ENCODE measurements at places on chromosomes 13 and 19. TPM values are rescaled to one million over a fixed set of nuclear protein-coding genes. Genes with fewer than 3 reads are reported as not detected.

GRCh38 chr13:38577048-38577447, 109.8 kb upstream of the FREM2 start:
- no peak for DNase-seq

DNA sequence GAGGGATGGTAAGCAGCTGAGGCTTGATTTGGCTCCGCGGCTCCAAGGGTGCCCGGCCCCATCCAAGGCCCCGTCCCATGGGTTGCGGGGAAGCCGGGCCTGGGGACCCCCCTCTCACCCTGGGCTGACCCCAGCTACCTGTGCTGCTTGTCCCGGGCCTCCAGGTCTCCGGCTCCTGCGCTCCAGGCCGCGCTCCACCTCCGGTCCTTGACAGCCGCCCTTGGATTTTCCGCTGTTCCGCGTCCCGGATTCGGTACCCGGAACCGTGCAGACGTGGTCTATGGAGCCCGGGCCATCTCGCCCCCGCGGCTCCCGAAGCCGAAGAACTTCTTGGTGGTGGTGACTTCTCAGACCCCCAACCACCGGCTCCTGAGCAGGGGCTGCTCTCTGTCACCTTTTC, 48.3 kb upstream of the C1QTNF9B start:
- no peak for DNase-seq

Gene RASIP1
- 1.0 TPM for total RNA-seq

Gene PDX1
- total RNA-seq: not detected

DNA sequence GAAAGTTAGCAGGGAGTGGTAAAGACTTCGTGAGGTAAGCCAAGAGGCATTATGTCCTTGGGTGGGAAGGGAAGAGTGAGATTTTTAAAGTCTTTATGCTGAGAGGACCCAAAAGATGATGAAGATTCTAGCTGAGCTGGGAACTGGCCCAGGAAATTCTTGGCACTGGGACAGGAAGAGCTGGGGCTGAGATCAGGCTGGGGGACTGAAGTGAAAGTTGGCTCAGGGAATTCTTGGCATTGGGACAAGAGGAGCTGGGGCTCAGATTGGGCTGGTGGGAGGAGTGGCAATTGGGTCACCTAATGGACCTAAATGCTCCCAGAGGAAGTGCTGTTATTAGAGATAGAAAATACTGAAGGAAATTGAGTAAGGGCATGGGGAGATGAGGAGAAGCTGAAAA, 8.8 kb downstream of the SCEL start:
- DNase-seq: no peak

- DNase-seq: no peak
Observed at GRCh38 chr13:25847635-25848626, 203.9 kb downstream of the SHISA2 start.

Gene KLF2
- total RNA-seq: 0.16 TPM

Gene SLC17A7
- total RNA-seq: 0.23 TPM

DNA sequence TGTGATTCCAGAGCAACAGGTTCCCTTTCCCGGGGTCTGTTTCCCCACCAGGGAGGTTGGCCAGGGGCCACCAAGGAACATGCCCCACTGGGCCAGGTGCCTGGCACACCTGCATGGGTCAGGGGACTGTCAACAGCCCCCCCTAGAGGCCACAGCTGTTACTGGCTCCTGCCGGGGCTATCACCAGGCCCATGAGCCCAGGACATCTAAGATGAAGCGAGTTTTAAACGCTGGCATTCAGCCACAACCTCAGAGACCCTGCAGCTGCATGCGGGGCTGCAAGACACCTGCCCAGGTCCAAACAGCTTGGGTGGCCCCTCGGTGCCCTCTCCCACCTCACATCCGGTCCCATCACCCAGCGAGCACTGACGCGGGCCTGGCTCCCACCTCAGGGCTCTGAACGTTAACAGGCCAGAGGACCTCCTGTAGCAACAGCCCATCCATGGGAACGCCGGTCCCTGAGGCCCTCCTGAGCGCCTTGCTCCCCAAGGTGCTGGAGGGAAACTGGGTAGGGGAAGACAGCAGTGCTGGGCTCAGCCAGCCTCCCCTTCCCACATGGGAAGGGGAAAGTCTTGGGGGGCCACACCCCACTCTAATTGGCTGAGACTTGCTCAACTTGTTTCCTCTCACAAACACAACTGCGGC, 12.0 kb downstream of the KHSRP start:
- DNase-seq: no peak

Gene ZNF222
- total RNA-seq: 8.1 TPM

DNA sequence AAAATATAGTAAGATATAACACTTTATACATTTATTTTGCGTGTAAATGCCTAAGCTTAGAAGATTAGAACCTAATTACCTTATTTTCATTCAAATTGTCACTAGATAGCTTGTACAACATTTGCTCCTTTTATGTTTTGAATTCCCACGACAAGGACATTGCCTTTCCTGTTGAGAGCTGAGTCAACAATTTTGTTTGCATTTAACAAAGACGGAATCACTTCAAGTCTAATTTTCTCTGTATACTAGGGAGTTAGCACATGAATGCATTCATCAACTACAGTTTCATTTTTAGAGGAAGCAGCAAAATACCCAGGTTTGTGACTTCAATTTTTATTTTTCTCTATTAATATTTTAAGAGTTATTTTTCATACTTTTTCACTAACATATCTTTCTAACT, 48.7 kb upstream of the PCCA start:
- DNase-seq: no peak

Gene ZNF91
- 78.1 TPM for total RNA-seq

- DNase-seq: no peak
Observed at GRCh38 chr13:97901716-97902115, 51.8 kb upstream of the IPO5 start.

Gene CBY2
- total RNA-seq: not detected

Gene HSH2D
- total RNA-seq: not detected

Gene B9D2
- 11.7 TPM for total RNA-seq

DNA sequence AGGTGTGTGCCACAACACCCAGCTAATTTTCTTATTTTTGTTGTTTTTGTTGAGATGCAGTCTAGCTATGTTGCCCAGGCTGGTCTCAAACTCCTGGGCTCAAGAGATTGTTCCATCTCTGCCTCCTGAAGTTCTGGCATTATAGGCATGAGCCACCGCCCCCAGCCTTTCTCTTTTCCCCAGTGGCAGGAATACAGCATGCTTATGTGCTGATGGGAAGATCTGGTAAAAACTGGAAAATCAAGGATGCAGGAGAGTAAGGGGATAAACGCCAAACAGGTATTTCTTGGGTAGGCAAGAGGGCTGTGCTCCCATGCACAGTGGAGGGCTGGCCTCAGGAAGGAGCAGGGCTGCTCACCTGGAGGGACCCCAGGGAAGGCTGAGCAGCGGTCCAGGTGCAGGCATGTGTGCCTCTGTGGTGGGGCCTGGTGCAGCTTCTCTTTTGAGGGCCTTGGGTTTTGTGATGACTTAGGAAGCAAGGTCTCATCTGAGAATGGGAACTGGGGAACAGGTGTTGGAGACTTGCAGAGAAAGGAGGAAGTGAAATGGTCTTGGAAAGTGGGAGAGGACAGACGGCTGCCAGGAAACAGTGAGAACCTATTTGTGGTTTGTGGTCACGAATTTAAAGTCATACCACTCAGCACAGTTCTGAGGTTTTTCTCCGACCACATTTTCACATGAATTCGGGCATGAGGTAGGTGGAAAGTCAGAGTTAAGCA, 106.5 kb downstream of the TEX26 start:
- DNase-seq: no peak

GRCh38 chr13:50584856-50585580, 258.5 kb downstream of the DLEU7 start:
- no peak for DNase-seq

DNA sequence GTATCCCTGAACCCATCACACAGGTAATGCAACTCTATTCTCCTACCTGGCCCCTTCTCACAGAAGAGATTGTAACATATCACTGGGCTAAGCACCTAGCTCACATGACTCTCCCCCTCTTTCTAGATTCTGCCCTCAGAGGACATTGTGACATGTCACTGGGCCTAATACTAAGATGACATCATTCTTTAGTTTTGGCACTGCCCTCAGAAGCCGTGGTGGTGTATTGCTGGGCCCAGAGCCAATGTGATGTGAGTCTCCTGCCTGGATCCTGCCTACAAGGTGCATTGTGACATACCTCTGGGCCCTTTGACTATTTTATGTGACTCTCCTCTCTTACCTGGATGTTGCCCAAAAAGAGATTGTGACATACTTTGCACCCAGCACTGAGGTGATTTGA, 21.4 kb upstream of the ZNF730 start:
- no peak for DNase-seq

DNA sequence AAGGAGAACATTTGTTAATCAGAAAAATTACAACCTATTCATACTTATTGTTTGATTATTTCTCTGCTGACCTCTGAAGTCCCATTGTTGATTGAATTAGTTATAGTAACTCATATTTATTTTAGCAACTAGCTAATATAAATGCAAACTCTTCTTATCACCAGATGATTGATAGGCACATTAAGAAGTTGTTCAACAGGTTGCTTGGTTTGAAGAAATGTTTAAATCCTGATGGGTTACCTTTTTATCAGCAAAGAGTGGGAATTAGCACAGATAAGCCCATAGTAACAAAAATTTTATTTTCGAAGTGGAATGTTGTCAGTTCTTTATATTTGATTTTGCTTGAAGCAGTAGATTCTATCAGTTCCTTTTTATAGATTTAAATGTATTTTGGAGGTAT, 44.4 kb downstream of the KLF5 start:
- no peak for DNase-seq

Gene NKG7
- total RNA-seq: not detected

DNA sequence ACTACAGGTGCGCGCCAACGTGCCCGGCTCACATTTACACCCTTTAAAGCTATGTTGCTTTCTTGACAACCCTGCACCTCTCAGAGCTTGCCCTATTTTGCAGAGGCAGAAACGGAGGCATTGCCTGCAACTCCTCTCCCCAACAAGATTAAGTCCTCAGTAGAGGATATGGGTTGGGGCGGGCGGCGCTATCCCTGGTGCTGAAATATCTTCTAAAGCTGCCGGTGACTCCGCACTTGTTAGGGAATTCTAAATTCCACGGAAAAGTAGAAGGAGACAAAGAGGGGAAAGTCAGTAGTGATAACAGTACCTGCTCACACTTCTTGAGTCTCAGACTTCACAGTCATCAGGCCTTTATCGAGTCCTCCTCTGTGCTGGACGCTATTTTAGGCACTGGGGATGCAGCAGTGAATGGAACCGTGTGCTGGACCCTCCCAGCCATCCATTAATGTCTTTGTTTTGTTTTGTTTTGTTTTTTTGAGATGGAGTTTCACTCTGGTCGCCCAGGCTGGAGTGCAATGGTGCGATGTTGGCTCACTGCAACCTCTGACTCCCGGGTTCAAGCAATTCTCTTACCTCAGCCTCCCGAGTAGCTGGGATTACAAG, 18.0 kb downstream of the SLC5A5 start:
- peak; percentile 65 for DNase-seq

- DNase-seq: peak; percentile 54
Observed at GRCh38 chr19:41957838-41958366, 1.2 kb downstream of the RABAC1 start.

DNA sequence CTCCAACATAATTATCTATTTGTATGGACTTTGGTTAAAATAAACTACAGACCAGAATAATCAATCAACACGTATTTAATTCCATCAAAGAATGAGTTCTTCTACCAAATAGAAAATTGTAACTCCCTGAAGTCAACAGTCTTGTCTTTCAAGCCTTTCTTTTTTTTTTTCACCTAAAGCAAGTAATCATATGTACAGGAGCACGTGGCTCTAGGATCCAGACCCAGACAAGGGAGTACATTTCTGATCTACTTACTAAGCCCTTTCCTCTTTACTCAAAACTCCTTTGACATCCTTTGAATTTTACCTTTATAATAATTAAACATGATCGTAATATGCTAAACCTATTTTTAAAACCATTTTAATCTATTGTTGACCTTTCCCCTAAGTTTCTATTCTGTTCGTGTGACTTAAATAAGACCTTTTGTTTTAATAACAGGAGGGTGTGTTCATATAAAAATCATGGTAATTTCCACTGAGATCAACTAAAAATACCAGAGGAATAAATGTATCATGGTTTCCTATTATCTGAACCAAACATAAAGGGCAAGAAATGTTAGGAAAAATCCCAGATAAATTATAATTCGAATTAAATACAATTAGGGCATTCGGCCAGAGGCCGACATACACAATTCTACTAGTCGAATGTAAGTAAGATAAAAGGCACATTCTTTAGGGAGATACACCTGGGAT, 1.7 kb downstream of the SLC7A1 start:
- no peak for DNase-seq

- no peak for DNase-seq
Observed at GRCh38 chr13:30502237-30502636, 36.5 kb upstream of the HMGB1 start.

GRCh38 chr19:5681391-5682106, 722 bp downstream of the HSD11B1L start:
- no peak for DNase-seq

Gene PSG3
- total RNA-seq: not detected

- no peak for DNase-seq
Observed at GRCh38 chr13:114219392-114219791, 15.3 kb upstream of the CDC16 start.

DNA sequence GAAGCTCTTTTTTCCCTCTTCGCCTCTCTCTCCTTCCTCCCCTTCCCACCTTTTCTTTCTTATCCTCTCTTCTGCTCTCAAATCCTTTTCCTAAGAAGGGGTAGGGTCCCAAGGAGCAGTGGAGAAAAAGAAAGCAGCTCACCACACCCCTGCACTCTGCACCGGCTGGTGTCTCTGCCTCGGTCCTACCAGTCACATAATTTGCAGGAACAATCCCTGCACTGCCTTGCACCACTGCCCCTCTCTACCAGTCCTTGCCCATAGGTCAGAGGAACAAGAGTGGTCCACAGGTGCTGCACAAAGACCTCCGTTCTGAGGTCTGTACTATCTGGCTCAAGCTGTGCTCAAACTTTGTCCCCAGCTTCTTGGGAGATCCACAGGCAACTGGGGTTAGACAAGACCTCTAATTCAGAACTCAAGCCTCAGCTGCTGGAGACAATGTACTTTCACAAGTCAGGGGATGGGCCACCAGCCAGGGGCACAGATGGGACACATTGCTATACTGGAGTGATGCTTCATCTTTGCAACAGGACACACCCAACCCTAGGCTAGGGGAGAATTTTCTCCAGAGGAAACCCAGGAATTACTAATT, 125.4 kb upstream of the ZNF507 start:
- DNase-seq: no peak

DNA sequence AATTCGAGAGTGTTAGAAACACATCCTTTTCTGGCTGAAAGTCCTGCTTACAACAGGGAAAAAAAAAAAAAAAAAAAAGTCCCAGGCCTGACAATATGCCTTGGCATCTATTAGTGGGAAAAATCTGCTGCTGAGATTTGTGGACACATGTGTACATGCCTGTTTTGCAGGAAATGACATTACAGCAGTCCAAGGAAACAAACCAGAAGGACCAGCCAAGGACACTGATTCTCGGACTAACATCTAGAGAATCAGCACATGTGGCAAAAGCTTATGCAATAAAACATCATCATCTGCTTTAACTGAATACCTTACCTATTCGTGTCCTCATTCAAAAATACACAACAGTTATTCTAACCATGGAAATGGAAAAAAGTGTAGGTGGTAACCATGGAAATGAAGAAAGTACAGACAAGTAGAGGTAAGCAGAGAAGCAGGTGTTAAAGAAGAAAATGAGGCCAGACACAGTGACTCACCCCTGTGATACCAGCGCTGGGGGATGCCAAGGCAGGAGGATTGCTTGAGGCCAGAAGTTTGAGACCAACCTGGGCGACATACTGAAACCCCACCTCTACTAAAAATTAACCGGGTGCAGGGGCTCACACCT, 9.4 kb upstream of the DPY19L3 start:
- no peak for DNase-seq

- no peak for DNase-seq
Observed at GRCh38 chr13:71148396-71148795, 718.6 kb downstream of the DACH1 start.

Gene VSTM2B
- not detected for total RNA-seq

Measured in neural crest cell (in vitro differentiated cells).